ENCODE measurements at places on chromosomes 3 and 15. TPM values are rescaled to one million over a fixed set of nuclear protein-coding genes. Genes with fewer than 3 reads are reported as not detected.
A peak's percentile ranks its signal among the peaks of the same experiment; 100 is the strongest.

- no peaks in the 10 kb centered on the region for H3K36me3 ChIP-seq
- no peak overlapping the region for H3K27ac ChIP-seq
- H3K4me1 ChIP-seq: no peaks in the 10 kb centered on the region
These were observed 18.6 kb upstream of the SLC2A2 start for GRCh38 chr3:171044835-171045793.

GRCh38 chr3:168162172-168162571 lies 66.4 kb upstream of the GOLIM4 start:
- H3K4me3 ChIP-seq: no peak overlapping the region
- no peaks in the 10 kb centered on the region for H3K27me3 ChIP-seq
- DNase-seq: no peak
- H3K27ac ChIP-seq: no peak overlapping the region
- no peaks in the 10 kb centered on the region for H3K4me1 ChIP-seq

DNA sequence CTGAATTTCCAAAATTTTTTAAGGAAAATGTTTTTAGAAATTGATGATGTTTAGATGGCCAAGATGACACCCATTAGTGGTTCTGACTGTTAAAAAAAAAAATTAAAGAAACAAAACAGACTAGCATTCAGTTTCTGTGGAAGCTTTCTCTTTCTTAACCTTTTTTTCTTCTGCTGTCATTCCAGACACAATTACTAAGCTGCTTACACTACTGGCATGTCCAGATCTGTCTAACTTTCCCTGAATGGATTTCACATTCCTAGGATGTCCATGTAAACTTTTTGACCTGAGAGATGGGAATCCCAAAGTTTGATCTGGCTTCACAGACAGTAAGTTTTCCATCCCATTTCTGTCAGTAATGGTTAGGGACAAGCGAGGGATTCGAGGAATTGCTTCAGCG lies 10.3 kb upstream of the MTMR10 start:
- H3K4me1 ChIP-seq: peaks cover 3% of the 10 kb centered on the region
- no peaks in the 10 kb centered on the region for H3K36me3 ChIP-seq
- peaks cover 25% of the 10 kb centered on the region for H3K27me3 ChIP-seq

DNA sequence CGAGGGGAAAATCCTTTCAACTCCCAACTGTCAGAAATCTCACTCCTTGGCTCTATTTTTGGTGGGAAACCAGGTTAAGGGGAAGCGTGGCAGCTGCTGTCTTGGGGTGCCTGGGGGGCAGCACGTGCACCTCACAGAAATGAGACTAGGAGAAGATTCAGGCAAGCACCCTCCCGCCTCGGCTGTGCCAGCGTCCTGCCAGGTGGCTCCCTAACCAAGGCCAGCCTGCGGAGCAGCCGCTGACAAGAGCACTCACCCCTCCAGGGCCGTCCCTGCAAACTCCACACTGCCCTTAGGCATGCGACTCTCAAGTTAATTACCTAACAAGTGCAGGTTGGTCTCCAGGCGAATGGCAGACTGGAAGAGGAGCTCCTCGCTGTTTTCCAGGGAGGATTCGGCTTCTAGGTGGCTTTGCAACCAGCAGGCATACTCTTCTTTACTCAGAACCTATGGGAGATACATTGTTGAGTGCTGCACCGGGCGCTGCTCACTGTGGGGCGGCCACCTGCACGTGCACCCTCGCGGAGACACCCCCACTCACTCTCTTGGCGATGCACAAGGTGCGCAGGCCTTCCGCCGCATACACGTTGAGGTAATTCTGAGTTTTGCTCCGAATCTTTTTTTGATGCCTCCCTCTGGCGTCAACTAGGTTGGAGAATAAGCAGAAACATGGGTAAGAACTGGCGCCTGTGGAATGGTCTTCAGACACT lies 155.3 kb downstream of the ATP10A start:
- DNase-seq: no peak
- no peak overlapping the region for H3K4me3 ChIP-seq
- no peaks in the 10 kb centered on the region for H3K36me3 ChIP-seq
- no peak overlapping the region for H3K27ac ChIP-seq
- no peaks in the 10 kb centered on the region for H3K4me1 ChIP-seq

Gene CHRM5
- not detected for total RNA-seq

GRCh38 chr15:81015621-81016488 lies 15.1 kb downstream of the TLNRD1 start:
- H3K36me3 ChIP-seq: no peaks in the 10 kb centered on the region
- H3K27ac ChIP-seq: no peak overlapping the region
- no peak overlapping the region for H3K4me3 ChIP-seq
- no peaks in the 10 kb centered on the region for H3K4me1 ChIP-seq

Gene CPNE9
- not detected for total RNA-seq

DNA sequence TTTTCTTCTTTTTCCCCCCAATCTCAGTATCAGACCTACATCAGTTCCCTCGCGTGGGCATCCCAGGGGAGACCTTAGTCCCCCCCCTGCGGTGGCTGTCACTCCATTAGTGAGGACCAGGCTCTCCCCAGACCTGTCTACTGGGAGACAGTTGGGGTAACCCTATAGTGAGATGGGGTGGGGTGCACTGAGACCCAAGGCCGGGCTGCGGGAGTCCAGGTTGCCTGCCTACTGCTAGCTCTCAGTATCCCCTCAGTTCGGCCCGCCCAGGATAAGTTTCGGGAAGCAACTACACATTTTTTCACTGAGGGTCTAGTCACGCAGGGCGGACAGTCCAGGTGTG lies 671 bp upstream of the DCUN1D1 start:
- DNase-seq: no peak
- peaks cover 23% of the 10 kb centered on the region for H3K4me1 ChIP-seq
- H3K27me3 ChIP-seq: no peaks in the 10 kb centered on the region
- H3K27ac ChIP-seq: peak overlapping the region; percentile 77
- H3K36me3 ChIP-seq: no peaks in the 10 kb centered on the region
- H3K4me3 ChIP-seq: peak overlapping the region; percentile 64

- no peak for DNase-seq
- H3K4me1 ChIP-seq: no peaks in the 10 kb centered on the region
- H3K27me3 ChIP-seq: no peaks in the 10 kb centered on the region
- no peak overlapping the region for H3K27ac ChIP-seq
- H3K36me3 ChIP-seq: no peaks in the 10 kb centered on the region
These were observed 10.6 kb downstream of the CEMIP start for GRCh38 chr15:80789796-80790195.

DNA sequence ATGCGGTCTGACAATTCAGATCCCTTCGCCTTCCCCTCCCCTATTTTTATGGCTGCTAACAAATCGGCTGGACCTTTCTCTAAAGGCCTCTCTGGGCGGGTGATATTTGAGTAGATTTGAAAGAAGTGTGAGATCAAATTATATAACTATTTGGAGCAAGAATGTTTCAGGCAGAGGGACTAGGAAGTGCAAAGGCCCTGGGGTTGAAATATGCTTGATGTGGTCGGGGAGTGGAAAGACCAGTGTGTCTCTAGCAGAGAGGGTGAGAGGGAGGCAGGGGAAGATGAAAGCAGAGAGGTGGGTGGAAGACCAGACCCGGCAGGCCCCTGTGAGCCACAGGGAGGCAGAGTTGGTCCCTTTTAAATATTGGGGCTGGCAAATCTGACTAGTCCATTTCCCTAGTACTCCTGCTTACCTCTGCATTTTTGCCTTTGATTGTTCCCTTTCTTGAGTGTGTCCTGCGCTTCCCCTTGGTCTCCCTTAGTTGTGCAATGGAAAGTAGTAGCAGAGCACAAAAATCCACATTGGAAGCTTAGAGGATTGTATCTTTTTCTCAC lies 32.3 kb downstream of the SLCO3A1 start:
- H3K4me3 ChIP-seq: no peak overlapping the region

Gene AHSG
- total RNA-seq: not detected

Data from CD4-positive, CD25-positive, alpha-beta regulatory T cell (primary cell).